ENCODE measurements at places on chromosomes 3 and 15.

DNA sequence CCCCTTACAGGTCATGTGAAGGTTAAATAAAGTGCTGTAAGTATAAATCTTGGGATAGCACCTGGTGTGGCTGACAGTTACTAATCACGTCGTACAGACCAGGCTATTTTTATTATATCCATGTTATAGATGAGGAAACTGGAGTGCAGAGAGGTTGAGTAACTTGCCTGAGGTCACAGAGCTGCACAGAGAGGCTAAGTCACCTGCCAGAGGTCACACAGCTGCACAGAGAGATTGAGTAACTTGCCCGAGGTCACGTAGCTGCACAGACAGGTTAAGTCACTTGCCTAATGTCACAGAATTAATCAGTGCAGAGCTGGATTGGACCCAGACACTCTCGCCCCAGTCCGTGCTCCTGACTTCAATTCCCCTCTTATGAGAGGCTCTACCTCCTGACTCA is 171.5 kb downstream of the NUP210 start:
- DNase-seq, result no peak

DNA sequence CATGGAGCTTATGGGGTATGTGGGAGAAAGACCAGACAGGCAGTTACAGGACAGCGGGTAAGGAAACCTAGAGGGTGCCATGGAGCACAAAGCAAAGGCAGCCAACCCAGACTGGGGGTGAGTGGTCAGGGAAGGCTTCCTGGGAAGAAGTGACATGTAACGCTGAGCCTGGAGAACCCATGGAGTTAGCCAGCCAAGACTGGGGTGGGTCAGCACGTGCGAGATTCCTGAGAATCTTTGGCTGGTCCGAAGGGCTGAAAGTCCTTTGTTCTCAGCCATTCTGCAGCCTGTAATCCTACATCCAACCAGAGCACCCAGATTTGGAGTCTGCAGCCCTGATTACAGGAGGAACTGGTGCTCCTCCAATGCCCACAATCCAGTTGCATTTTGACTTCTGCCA is 120.1 kb upstream of the WNT5A start:
- DNase-seq, result no peak

DNA sequence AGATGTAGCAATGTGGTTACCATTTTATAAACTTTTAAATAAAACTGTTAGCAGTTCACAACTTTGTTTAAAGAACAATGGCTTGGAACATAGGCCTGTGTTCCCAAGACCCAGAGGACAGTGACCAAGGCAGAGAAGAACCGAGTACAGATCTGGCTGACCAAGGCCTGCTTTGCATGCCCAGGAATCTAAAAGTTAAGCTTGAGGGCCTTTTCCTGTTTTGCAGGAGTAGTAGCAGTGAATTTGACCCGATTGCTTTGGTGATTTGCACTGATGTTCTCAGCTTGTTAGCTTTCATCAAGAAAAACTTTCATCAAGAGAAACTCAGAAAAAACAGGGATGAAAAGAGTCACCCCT is 9.9 kb downstream of the FILIP1L start:
- no peak for DNase-seq

DNA sequence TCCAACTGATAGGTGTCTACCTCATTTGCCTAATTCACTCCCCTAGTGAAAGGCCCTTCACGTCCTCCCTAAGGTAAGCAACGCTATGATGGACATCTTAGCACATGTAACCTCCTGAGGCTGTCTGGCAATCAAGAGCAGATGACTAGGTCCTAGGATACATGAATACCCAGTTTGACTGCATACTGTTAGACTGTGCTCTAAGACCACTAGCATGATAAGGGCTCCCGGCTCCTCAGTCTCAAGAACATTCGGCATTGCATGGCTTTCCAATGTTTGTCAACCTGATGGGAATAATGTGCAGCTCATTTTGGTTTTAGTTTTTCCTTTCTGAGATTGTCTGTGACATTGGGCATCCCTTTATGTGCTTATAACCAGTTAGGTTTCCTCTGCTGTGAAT is 152.1 kb downstream of the UACA start:
- no peak for DNase-seq

- no peak for DNase-seq
These were observed 41.7 kb upstream of the CAPN7 start for GRCh38 chr3:15164340-15164739.

- DNase-seq, result peak; percentile 42
These were observed 1.1 kb downstream of the HHATL start for GRCh38 chr3:42701371-42702065.

- DNase-seq, result no peak
These were observed 50.5 kb downstream of the GRIP2 start for GRCh38 chr3:14489641-14490040.

- no peak for DNase-seq
These were observed 10.6 kb downstream of the ARHGEF26 start for GRCh38 chr3:154131830-154132229.

GRCh38 chr3:152638707-152639450 is 196.1 kb upstream of the P2RY1 start:
- DNase-seq, result no peak

DNA sequence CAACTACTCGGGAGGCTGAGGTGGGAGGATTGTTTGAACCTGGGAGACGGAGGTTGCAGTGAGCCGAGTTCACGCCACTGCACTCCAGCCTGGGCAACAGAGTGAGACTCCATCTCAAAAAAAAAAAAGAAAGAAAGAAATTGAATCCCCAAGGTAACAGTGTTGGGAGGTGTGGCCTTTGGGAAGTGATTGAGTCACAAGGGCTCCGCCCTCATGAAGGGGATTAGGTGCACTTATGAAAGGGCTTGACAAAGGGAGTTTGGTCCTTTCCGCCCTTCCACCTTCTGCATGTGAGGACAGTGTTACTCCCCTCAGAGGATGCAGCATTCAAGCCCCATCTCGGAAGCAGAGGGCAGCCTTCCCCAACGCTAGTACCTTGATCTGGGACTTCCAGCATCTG is 21.3 kb downstream of the POC1A start:
- DNase-seq, result no peak

GRCh38 chr15:60573936-60574335 is 95.0 kb upstream of the ICE2 start:
- DNase-seq, result no peak

DNA sequence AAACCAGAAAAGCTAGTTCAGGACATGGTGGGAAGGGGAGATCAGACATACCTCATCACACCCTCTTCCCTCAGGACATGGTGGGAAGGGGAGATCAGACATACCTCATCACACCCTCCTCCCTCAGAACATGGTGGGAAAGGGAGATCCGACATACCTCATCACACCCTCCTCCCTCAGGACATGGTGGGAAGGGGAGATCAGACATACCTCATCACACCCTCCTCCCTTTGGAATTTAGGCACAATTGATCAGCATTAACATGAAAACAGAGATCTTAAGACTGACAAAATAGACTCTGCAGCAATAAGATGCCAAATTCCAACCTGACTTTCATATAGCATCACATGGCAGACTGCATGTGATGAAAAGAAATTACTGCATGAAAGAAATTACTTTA is 412.7 kb upstream of the ZNF717 start:
- no peak for DNase-seq

DNA sequence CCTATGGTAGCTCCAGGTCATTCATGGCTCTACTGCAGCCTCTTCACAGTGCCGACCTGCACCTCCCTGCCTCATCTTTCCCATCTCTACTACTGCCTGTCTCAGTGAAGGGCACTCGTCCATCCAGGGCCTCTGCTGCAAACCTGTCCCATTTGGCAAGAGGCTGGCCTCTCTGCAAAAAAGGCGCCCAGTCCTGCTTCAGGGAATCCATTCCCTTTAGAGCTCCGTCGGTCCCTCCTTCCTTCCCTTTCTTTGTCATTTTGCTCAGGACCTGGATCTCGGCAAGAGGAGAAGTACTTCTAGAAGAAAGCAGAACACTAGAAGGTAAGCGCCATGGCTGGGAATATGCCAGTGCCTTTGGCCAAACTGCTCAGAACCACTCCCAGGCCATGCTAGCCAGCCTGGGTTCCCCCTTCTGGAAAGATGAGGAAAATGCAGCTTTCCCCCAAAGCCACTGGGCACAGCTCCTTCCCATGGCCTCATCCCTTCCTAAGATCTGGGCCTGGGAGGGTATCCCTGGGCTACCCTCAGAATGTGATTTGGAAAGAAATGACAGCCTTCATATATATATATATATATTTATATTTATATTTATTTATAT is 6.4 kb upstream of the ISL2 start:
- peak; percentile 60 for DNase-seq

- DNase-seq, result no peak
These were observed 726.7 kb upstream of the NR2F2 start for GRCh38 chr15:95603802-95604201.

DNA sequence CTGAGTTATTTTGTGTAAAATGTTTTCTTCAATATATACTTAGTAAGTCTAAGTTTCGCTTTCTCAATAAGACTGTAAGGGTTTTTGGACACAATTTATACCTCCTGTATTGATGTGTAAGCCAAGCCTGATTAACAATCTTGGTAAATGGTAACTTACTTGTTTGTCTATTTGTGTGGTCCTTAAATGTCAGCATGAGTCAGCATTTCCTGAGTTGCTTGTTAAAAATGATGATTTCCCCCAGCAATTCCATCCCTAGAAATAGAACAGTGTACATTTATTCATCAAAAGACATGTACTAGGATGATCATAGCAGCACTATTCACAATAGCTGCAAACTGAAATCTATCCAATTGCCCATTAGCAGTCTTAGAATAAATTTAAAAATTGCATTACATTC is 53.4 kb upstream of the LRIG1 start:
- DNase-seq, result no peak

- DNase-seq, result no peak
These were observed 91.0 kb downstream of the XRN1 start for GRCh38 chr3:142356818-142357217.

GRCh38 chr3:110456001-110456400 is 615.6 kb upstream of the NECTIN3 start:
- no peak for DNase-seq

DNA sequence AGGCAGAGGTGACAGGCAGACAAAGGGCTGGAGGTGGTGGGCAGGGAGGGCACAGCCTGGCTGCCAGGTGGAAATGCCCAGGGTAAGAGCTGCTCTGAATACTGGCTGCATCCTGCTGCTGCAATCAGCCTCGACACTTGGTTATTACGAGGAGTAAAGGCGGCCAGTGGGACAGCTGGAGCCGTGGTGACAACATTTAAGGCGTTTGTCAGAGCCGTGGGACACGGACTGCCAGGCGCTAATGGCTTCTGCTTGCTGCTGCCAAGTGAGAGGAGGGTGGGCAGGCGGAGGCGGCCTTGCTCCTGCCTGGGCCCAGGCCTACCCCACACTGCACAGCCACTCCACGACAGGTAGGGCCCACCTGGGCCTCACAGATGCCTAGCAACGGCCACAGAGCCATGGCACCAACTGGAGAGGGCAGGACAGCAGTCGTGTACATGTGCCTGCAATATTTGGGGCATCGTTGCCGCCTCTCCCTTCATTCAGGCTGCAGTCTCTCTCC is 49.2 kb upstream of the TMEM115 start:
- DNase-seq, result no peak

- no peak for DNase-seq
These were observed 371.4 kb downstream of the SOX2 start for GRCh38 chr3:182083112-182083511.

GRCh38 chr3:171347301-171348039 is 112.7 kb downstream of the TNIK start:
- no peak for DNase-seq

- DNase-seq, result no peak
These were observed 901 bp upstream of the CLN6 start for GRCh38 chr15:68230157-68231100.

DNA sequence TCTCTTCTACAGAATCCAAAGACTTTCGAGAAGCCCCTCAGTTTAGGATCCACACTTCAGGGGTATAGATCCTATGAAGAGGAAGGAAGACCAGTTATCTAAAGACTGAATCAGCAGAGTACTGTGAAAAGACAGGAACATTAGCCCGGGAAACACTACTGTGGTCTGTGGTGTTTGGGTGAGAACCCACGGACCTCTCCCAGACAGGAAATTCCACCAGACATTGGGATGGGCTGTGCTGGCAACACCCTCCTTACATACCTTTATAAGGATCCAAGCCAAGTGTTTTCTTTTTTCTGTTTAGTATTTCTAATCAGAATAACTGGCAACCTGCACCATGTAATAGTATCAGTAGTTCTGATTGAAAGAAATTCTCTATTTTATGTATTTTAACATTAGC is 14.1 kb downstream of the TMEM207 start:
- DNase-seq, result peak; percentile 33

DNA sequence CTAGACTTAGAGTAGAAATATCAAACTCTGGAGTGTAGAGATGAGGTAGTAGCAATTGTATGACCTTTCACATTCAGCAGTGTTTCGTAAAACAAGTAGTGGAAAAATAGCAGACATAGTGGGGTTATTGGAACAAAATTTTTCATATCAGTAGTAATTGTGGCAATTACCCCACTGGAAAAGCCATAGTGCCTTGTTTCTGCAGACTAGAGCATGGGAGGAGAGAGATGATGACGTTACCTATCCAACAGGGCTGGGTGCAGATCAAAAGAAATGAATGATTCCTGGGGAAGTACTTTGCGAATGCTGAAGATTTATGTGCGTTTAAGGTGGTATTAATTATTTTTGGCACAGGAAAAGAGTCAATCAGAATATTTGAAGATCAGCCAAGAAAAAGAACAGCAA is 147.0 kb upstream of the LRRFIP2 start:
- no peak for DNase-seq

GRCh38 chr15:98650417-98651035 is 2.2 kb downstream of the IGF1R start:
- no peak for DNase-seq

DNA sequence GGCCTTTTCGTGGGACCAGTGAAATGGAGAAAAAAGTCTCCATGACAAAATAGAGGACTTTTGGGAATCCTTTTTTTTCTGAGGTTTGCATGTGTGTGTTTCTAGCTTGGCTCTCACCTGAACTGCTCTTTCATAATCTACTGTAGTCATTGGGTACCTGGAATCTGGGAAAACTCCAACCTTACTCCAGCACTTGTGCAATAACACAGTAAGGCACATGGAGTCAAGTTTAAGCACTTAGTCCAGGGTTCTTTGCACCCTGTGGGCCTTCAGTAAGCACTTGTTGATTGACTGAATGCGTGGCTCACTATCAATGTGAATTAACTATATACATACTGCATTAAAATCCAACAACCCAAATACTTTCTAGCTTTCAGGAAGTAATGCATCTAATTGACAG is 299.5 kb downstream of the ZBTB20 start:
- no peak for DNase-seq

- DNase-seq, result no peak
These were observed 612 bp upstream of the TBL1XR1 start for GRCh38 chr3:177197727-177198460.

DNA sequence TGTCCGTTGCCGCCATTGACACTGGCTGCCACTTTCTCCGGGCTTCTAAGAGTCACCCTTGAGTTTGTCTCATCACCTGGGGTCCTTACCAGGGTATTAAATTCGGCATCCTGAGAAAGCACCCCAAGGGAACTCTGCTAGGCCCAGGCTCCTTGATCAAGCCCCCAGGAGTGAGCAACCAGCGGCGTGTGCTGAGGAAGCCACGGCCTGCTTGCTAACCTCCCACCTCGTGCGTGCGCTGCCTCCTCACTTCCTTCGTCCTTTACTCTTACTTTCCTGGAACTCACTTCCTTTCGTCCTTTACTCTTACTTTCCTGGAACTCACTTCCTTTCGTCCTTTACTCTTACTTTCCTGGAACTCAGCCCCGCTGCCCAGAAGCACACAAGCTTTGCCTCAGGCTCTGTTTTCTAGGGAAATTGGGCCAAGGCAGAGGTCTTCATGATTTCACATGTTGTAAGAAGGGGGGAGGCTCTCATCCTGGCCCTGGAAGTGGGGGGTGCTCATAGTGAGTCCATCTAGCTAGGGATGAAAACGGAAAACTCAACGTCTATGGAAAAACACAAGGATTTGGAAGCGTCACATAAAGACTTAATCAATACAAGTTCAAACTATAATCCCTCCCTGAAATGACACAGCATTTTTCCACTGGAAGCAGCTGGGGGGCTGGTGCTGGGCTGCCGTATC is 36.7 kb upstream of the BDH1 start:
- no peak for DNase-seq
